ENCODE measurements at places on chromosomes 2 and 18.
A peak's percentile ranks its signal among the peaks of the same experiment; 100 is the strongest.

DNA sequence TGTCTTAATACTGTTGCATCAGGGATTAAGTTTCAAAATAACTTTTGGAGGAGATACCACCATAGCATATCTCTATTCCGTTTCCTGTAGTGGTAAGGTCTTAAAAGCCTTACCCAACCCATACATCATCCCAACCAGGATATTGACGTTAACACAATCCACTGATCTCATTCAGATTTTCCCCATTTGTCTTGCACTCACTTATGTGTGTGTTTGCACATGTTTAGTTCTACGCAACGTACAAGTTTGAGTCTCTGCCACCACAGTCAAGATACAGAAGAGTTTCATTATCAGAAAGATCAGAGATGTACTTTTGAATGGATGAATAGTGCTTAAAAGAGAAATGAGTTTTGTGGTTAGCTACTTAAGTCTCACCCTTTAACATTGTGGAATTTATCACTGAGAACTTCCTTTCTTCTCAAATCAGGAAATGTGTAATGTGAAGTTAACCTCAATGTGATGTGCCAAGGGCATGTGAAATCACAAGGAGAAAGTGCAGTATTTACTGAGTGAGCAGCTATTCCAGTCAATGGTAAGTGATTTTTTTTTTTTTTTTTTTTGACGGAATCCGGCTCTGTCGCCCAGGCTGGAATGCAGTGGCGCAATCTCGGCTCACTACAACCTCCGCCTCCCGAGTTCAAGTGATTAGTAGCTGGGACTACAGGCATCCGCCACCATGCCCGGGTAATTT lies 69.2 kb upstream of the EPHA4 start:
- DNase-seq, result peak; percentile 52

GRCh38 chr2:178143481-178143880 lies 31.2 kb downstream of the RBM45 start:
- DNase-seq, result no peak

- DNase-seq, result no peak
Observed at GRCh38 chr2:8300216-8300615, 381.6 kb upstream of the ID2 start.

DNA sequence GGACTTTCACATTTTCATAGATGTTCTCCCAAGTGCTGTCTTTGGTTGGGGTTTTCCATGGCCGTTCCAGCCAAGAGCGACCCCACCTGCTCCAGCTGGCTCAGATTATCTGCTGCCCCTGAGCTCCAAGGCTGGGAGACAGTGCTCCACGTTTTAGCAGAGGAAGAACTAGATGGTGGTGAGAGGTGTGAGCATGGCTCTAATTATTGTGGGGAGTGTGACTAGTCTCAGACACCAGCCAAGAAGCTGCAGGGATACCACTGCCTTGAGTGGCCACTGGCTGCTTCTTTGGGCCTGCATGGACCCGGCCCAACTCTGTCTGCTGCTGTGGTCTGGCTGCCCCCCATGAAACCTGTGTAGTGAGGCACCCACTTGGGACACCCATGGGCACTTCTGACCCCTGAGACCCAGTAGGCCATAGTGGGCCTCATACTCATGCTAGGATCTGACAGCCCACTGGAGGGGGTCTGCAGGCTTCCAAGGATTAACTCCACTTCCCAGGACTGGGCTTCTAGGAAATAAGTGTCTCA lies 2.8 kb upstream of the NCL start:
- DNase-seq, result no peak

GRCh38 chr2:223075301-223076270 lies 23.6 kb downstream of the KCNE4 start:
- no peak for DNase-seq

GRCh38 chr18:6004119-6004518 lies 108.8 kb upstream of the TMEM200C start:
- no peak for DNase-seq

GRCh38 chr18:3153107-3153704 lies 66.6 kb downstream of the MYOM1 start:
- no peak for DNase-seq

DNA sequence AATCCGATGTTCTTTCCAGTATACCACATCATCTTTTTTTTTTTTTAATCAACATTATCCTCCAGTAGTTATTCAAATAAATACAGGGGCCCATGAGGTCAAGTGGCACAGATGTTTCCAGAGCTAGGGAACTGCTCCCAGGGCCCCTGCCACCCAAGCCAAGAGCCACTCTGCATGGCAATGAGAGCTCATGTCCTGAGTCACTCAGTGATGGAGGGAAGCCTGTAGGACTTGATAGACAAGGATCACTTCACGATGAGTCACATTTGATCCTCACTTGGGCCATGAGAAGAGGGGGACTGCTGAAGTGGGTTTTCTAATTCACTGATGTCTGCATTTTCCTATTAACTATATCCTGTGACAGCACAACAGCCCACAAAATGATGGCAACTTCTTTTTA lies 127.0 kb upstream of the PKDCC start:
- DNase-seq, result peak; percentile 36

DNA sequence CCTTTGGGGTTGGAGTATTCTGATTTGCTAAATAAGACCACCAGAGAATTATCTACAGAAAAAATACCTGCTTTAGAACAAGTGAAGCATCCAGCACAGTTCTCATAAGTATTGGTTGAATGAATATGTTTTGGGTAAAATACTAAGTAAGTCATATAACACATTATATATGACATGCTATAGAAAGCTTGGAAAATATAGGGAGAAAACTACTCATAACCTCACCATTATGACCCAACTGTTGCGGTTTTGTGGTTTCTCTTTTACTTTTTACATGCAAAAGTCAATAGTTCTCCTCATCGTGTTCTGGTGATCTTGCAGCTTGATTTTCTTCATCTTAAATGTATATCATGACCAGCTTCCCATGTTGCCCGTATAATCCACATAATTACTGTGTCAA lies 66.2 kb downstream of the DIPK1C start:
- no peak for DNase-seq

- DNase-seq, result no peak
Observed at GRCh38 chr2:135226961-135227360, 174.9 kb downstream of the RAB3GAP1 start.

- DNase-seq, result no peak
Observed at GRCh38 chr2:149155196-149155969, 116.9 kb downstream of the LYPD6B start.

DNA sequence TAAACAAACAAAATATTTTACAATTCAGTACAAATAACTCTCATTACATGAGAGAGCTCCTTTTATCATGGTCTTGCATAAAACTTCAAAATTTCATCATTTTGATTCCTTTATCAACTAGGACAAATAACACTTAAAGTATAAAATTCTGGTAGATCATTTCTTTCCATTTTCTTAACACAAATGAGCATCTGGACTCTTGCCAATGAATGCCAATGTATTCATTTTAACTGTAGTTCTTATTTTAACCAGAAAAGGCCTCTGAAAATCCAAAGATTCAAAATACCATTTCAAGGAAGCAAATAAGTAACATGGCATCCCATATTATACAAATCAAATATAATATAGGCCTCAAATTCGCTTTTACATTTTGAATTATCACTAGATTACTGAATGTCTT lies 13.8 kb upstream of the POU3F3 start:
- DNase-seq, result no peak

- peak; percentile 72 for DNase-seq
Observed at GRCh38 chr2:69046221-69046662, 33.3 kb downstream of the ANTXR1 start.

DNA sequence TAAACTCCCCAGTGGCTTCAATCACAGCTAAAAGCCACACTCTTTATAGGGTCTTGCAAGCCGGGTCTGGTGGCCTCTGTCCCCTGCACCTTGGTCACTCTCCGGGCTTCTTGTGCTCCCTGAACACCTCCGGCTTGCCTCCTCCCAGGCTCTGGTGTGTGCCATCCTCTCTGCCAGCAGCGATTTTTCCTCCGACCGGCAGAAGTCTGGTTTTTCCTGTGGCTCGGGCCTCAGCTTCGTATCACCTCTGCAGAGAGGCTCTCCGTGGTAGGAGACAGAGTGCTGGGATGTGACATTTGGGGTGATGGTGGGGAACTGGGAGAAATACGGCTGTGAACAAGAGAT lies 58.8 kb upstream of the HPCAL1 start:
- DNase-seq, result no peak

DNA sequence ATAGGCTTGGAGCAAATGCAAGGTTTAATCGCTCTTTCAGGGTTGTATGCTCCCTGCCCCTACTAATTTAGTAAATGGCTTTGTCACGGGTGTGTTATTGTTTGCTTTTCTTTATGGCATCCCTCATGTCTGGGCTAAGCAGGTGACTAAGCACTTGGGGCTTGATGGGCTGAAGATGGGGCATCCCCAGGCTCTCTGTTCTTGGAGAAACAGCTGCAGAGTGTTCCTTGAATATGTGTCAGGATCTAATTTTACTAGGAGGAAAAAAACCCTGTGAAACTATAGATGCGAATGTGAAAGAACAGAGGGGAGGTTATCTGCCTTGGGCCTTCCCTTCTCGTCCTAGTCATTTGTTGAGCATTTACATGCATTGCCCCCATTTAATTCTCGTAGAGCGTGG lies 94.7 kb upstream of the TAF1B start:
- peak; percentile 85 for DNase-seq

GRCh38 chr18:46158499-46158898 lies 54.3 kb downstream of the HAUS1 start:
- DNase-seq, result peak; percentile 84

- DNase-seq, result peak; percentile 59
Observed at GRCh38 chr2:171173087-171173486, 12.4 kb upstream of the TLK1 start.

DNA sequence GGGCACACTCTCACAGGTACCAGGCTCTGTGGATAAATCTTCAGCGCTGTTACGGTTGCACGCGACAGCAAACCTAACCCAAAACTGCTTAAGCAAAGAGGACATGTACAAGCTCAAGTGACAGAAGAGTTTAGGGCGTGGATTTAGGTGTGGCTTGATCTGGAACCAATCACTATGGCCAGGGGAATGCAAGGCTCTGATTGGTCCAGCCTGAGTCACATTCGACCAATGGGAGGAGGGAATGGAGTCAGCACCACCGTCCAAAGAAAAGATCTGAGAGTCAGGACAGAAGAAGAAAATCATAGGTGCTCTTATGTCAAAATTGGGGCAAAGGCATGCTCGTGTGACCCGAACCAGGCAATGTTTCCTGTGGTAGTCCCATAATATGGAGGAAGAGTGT lies 139.0 kb downstream of the TRIM43 start:
- no peak for DNase-seq

Data from bronchial epithelial cell (primary cell).